NT2/D1 (cell line): ENCODE measurements at places on chromosomes 6 and 20.

DNA sequence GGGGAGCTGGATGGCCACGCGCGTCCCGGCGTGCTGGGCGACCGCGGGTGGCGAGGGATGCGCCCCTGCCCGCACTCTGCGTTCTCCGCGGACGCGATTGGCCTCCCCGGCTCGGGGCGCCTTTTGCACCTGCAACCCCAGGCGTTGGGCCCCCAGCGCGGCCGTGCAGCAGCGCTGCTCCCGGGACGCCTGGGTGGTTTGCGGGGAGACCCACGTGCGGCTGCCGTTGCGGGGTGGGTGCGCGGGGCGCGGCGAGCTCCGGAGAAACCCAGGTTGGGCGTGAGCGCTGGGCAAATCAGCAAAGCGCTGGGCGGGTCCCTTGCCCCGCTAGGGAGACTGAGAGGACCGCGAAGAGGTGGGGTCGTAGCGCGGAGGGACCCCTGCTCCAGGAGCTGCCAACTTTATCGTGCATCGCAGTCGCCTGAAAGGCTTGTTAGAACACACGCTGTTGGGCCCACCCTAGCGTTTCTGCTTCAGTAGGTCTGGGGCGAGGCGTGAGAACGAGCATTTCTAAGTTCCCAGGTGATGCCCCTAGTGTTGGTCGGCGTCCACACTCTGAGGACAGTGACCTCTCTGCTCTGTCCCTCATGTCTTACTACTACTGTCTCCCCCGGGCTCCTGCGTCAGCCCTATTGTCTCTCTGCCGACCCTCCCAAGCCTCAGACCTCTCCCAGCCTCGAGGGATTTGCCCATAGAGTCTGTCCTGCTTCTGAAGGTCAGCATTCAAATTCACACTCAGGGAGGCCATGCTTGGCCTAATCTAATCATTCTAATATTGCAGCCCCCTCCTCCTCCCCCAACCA lies 538 bp upstream of the ZFP64 start:
- peak; percentile 57 for DNase-seq

DNA sequence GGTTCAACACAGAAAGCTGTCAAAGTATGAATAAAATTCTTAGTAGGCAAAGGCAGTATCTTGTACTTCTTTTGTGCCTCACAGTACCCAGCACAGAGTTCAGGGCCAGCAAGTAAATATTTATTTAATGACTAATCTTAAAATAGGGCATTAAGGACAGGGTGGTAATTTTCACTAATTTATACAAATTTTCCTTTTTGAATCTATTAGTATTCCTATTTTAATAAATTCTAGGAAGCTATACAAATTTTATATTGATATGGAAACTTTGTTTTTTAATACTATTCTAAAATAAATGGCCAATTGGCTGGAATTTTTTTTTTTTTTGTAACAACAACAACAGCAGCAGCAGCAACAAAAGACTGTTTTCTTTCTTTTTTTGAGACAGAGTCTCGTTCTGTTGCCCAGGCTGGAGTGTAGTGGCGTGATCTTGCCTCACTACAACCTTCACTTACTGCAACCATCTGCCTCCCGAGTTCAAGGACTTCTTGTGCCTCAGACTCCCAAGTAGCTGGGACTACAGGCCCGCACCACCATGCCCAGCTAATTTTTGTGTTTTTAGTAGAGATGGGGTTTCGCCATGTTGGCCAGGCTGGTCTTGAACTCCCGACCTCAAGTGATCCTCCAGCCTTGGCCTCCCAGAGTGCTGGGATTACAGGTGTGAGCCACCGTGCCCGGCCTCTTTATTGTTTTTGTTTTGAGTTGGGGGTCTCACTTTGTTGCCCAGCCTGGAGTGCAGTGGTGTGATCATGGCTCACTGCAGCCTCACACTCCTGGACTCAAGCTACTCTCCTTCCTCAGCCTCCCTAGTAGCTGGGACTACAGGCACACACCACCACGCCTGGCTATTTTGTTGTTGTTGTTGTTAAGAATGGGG lies 85.2 kb downstream of the FKBP5 start:
- no peak for DNase-seq

- no peak for DNase-seq
Observed at GRCh38 chr6:107691062-107691751, 132.9 kb downstream of the SCML4 start.

DNA sequence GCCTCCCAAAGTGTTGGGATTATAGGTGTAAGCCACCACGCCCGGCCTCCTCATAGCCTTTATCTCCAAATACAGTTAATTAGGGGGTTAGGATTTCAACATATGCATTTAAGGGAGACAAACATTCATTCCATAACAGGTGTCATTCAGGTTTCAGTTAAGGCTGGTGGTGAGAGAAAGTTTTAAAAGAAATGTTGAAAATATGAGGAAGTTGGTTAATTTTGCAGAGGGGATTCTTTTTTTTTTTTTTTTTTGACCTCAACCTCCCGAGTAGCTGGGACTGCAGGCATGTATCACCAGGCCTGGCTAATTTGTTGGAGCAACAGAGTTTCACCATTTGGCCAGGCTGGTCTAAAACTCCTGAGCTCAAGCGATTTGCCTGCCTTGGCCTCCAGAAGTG lies 12.5 kb upstream of the EBF4 start:
- no peak for DNase-seq

DNA sequence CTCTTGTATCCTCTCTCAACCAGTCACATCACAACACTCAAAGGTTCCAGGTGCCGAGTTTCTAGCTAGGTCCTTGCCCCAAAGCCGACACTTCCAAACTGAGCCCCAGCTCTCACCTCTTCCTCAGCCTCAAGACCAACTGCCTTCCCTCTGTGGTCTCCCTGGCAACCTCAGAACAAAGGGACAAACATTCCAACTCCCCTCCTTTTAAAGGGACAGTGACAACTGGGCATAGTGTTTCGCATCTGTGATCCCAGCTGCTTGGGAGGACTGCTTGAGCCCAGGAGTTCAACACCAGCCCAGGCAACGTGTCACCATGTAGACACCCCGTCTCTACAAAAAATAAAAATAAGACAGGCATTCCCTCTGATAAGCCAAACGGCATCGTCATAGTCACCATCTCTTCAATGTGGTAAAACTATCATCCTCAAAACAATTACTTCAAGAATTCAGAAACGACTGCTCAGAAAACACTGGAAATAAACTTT lies 11.3 kb downstream of the DIDO1 start:
- DNase-seq, result peak; percentile 67

DNA sequence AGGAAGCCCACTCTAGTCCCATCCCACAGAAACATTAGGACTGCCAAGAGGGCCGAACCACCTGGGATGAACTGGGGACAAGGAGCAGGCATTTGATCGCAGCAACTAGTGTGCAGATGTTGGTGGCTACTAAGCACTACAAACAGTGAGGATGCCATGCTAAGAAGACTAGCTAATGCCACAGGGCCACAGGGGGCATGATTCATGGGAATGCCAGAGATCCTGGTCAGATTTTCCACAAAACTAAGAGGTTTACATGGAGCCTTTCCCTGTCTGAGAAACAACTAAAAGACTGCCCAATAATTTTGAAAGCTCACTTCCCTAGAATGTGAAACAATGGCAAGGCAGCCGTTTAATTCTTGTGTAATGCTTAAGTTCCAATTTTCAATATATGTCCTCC lies 375.9 kb upstream of the PTCHD4 start:
- DNase-seq, result no peak
